ENCODE measurements at places on chromosomes 16 and 17. TPM values are rescaled to one million over a fixed set of nuclear protein-coding genes. Genes with fewer than 3 reads are reported as not detected.

GRCh38 chr16:85586380-85587104 is 26.6 kb upstream of the GSE1 start:
- no peak for DNase-seq

DNA sequence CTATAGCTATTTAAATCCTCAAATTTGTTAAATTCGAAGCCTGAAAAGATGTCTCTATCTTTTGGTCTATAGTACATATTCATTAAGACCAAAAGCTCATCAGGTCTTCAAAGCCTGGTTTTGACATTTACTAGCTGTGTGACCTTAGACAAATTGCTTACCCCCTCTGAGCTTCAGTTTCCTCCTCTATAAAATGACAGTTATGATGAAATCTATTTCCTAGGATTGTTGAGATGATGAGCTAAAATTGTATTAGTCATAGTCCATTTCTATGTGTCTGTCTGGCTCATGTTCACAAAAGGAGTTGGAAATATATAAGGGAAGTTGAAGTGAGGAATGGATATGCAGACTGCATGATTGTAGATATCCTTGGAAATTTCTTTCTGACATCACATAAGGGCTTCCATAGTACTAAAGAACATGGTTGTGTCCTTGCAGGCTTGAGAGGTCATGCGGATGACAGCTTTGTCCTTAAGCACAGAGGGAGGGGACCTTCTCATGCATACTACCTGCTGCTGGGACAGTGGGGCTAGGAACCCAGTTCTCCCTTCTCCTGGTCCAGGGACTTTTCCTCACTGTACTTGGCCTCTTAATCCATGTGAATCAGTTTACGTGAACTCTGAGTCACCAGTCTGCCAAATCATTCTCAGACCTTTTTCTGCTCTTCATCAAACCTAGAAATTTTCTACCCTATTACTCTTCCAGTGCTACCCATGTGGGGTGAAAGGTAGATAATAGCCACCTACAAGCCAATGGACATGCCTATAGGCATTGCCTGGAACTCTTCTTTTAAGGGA is 487.5 kb upstream of the SALL1 start:
- no peak for DNase-seq

DNA sequence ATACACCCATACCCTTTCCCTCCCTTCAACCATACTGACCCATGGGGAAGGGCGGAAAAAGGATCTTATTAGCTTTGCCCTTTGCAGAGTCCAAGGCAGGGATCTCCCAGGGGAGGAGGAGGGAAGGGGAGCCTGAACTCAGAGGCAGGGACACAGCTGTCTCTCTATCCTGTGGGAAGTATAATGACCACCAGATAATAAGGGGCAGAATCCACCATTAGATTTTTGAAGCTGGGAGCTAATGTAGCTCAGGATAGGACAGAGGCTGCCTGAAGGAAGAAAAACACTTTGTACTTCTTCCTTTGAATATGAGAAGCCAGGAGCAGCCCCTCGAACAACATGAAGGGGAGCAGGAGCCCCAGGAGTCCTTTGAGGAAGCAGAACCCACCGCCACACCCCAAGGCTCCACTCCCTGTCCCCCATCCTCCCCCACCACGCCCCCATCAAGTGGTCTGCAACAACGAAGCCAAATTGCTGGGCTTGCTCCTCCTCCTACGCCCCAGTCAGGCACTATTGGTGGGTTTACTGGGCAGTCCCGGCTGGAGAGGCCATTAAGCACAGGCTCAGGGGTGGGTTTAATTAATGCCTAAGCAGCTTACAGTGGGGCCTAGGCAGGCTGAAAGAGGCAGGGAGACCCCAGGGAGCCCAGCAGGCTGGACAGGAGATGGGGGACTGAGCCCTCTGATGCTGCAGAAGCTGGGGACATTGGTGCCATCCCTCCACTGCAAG is 5.3 kb downstream of the MPP2 start:
- no peak for DNase-seq

- DNase-seq: no peak
Measured at GRCh38 chr17:42667088-42667951, 8.2 kb downstream of the TUBG2 start.

- DNase-seq: peak; percentile 48
Measured at GRCh38 chr17:35373534-35373983, at the start of gene SLFN11. Gene SLFN11, minus strand, starts transcription at chr17:35373621. Its CDS starts 9,814 bp downstream, at chr17:35363807.

GRCh38 chr16:50816901-50817555 is 75.1 kb downstream of the CYLD start:
- no peak for DNase-seq

GRCh38 chr17:72587773-72588511 is 467.1 kb downstream of the SOX9 start:
- DNase-seq: peak; percentile 65

GRCh38 chr16:1830213-1830612 is 3.2 kb downstream of the FAHD1 start:
- DNase-seq: peak; percentile 92

GRCh38 chr17:8947201-8947600 is 18.3 kb downstream of the PIK3R5 start:
- no peak for DNase-seq

GRCh38 chr16:55494994-55495421 is 13.9 kb upstream of the LPCAT2 start:
- DNase-seq: no peak

GRCh38 chr17:15382914-15383313 is 41.5 kb upstream of the TEKT3 start:
- DNase-seq: peak; percentile 92

DNA sequence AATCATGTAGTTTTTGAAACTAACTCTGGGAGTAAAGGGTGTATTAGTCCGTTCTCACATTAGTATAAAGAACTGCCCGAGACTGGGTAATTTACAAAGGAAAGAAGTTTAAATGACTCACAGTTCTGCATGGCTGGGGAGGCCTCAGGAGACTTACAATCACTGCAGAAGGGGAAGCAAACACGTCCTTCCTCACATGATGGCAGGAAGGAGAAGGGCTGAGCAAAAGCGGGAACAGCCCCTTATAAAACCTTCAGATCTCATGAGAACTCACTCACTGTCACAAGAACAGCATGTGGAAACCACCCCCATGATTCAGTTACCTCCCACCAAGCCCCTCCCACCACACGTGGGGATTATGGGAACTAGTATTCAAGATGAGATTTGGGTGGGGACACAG is 256.5 kb upstream of the TNRC6C start:
- DNase-seq: no peak

GRCh38 chr17:49216953-49217650 is 6.6 kb downstream of the ABI3 start:
- DNase-seq: no peak

- no peak for DNase-seq
Measured at GRCh38 chr16:51237861-51238378, 86.8 kb upstream of the SALL1 start.

DNA sequence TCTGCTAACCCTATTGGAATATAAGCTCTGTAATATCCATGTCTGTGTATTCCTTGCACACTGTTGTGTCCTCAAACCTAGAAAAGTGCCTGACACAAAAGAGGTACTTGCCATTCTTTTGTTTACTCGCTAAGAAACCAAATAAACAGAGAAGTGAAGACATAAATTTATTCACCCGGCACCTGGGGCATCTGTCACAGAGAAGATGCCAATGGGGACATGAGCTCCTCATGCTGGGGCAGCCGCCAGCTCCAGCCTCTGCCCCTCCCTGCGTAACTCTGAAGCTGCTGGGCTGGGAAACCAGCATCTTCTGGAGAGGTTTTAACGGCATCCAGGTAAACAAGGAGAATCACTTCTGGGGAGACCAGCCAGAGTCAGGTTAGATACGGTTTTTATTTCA is 15.1 kb upstream of the CDRT4 start:
- DNase-seq: no peak

G6PC3 gene
- 57.5 TPM for polyA plus RNA-seq

KDM8 gene
- polyA plus RNA-seq: 32.1 TPM

KCNG4 gene
- not detected for polyA plus RNA-seq

TBC1D3I gene
- 0.37 TPM for polyA plus RNA-seq

SGCA gene
- 1.2 TPM for polyA plus RNA-seq

TBC1D26 gene
- polyA plus RNA-seq: 0.28 TPM

ZMYND15 gene
- polyA plus RNA-seq: 5.1 TPM

ERN1 gene
- polyA plus RNA-seq: 10.3 TPM

RGS11 gene
- 6.6 TPM for polyA plus RNA-seq

C1QTNF8 gene
- polyA plus RNA-seq: 0.03 TPM

SRSF1 gene
- 213 TPM for polyA plus RNA-seq

Measured in large intestine (tissue), 12 donors.